ENCODE measurements at places on chromosomes 12 and 14.

DNA sequence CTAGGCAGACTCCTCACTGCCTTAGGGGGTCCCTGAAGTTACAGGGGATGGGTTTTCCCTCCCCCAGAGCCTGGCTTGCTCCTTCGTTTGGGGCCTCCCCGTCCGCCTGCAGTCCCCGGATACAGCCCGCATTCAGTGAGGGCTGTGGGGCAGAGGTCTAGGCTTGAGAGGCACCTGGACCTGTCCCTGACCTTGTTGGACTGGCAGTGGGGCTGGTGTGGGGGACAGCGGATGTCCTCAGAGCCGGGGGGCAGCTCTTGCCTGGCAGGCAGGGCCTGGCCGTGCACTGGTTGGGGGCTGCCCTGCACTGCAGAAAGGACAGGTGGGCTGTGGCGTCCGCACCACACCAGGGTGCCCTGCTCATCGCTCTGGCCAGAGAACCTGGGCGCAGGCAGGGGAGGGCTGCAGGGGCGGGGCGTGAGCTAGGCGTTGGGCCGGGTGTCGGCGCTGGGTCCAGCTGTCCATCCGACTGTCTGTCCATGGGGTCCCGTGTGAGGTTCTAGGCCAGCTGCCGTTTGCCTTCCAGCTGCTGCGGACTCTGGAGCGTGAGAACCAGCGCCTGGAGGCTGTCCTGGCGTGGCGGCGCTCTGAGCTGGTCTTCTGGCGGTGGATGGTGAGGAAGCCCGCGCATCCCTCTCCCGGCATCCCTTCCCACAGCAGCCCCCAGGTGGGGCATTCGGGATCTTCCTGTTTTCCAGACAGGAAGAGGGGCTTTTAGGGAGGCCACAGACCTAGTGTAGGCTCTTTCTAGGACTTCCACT, 6.0 kb downstream of the TEDC1 start:
- no peak for DNase-seq

GRCh38 chr12:77401064-77401769, 335.8 kb upstream of the E2F7 start:
- no peak for DNase-seq

DNA sequence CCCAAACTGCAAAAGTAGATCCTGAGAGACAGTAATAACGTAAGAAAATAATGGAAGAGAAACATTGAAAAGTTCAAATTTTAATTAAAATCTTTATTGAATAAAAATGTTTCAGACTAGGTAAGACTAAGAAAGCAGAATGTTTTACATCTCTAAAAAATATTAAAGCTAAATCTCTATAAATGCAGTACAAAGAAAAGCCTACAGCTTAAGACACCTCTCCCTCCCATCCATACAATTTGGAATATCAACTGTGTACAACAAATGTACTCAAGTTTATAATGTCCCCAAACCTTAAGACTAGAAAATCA, 8.5 kb upstream of the CERS5 start:
- DNase-seq, result no peak

- peak; percentile 84 for DNase-seq
Observed at GRCh38 chr12:101828463-101829196, 2.1 kb downstream of the GNPTAB start.

DNA sequence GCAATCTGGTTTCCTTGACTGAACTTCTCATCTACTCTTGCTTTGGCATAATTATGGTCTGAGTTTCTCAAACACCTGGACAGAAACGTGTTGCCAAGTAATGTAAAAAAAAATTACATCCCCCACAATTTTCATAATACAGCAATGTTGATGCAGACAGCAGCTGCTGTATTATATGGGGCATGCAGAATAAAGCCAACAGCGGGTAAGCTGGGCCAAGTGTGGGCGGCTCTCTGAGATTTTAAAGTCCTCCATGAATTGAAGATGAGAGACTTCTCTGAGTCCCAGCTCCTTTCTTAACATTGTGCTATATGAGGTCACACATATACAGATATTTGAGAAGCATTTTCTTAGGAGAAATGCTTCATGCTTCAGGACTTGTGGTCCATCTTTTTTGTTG, 881.2 kb downstream of the GALC start:
- DNase-seq, result no peak

DNA sequence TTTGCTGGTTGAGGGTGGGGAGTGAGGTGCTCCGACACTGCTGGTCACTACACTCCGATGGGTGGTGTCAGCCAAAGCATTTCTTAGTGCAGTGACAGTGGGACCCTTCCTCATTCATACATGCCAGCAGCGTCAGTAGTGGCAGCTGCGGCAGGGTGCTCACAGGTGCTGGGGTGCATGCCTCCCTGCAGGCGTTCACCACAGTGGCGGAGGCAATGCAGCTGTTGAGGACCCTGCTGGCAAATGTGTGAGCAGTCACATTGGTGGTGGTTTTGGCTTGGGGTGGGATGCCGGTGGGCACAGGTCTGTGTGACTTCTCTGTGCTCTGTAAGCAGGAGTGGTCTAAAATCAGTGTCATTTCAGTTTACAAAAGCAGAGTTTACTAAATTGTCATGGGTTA, 464.6 kb downstream of the FUT8 start:
- DNase-seq, result no peak

GRCh38 chr14:100443603-100444002, 120.5 kb downstream of the SLC25A47 start:
- DNase-seq, result no peak

DNA sequence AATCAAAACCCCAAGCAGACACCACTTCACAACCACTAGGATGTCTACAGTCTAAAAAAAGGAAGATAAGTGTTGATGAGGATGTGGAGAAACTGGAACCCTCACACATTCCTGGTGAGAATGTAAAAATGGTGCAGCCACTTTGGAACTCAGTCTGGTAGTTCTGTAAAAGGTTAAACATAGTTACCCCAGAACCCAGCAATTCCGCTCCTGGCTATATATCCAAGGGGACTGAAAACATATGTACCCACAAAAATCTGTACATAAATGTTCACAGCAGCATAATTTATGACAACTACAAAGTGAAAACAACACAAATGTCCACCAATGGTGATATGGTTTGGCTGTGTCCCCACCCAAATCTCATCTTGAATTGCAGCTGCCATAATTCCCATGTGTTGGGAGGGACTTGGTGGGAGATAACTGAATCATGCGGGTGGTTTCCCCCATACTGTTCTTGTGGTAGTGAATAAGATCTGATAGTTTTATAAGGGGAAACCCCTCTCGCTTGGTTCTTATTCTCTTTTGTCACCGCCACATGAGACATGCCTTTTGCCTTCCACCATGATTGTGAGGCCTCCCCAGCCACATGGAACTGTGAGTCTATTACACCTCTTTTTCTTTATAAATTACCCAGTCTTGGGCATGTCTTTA, 46.8 kb downstream of the PRKAB1 start:
- no peak for DNase-seq

DNA sequence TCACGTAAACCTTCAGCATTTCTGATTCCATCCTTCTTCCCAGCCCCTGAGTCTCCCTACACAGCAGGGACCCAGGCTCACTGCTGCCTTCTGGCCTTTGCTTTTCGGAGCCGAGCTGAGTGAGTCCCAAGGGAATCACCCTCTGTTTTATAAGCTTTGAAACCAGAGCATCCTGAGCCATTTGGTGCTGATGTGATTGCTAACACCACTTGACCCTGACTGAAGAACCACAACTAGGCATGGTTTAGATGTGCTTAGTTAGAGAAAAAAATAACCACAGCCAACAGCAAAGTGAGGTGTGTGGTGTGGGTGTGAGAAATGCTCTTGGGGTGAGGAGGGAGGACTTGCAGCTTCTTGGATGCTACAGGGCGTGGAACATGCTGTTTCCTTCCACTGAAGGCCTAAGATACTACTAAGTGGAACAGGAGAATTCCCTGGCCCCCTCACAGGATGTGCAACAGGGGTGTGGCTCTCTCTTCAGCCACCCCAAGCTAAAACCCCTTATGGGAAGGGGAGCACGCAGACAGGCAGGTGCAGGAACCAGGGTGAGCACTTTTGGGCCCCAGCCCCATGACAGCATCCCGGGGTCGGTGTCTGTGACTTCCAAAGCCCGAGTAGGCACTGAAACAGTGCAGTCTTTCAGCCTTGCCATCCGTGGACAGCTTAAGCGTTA, at the start of gene TC2N:
TC2N (minus strand) TSS at position 221 of the 673 bp plus-strand sequence. CDS start 53,767 bp downstream, outside the sequence.
- DNase-seq, result no peak

- peak; percentile 59 for DNase-seq
Observed at GRCh38 chr14:76924371-76925096, 98.3 kb downstream of the LRRC74A start.

GRCh38 chr14:89384023-89384422, 33.0 kb downstream of the FOXN3 start:
- no peak for DNase-seq

DNA sequence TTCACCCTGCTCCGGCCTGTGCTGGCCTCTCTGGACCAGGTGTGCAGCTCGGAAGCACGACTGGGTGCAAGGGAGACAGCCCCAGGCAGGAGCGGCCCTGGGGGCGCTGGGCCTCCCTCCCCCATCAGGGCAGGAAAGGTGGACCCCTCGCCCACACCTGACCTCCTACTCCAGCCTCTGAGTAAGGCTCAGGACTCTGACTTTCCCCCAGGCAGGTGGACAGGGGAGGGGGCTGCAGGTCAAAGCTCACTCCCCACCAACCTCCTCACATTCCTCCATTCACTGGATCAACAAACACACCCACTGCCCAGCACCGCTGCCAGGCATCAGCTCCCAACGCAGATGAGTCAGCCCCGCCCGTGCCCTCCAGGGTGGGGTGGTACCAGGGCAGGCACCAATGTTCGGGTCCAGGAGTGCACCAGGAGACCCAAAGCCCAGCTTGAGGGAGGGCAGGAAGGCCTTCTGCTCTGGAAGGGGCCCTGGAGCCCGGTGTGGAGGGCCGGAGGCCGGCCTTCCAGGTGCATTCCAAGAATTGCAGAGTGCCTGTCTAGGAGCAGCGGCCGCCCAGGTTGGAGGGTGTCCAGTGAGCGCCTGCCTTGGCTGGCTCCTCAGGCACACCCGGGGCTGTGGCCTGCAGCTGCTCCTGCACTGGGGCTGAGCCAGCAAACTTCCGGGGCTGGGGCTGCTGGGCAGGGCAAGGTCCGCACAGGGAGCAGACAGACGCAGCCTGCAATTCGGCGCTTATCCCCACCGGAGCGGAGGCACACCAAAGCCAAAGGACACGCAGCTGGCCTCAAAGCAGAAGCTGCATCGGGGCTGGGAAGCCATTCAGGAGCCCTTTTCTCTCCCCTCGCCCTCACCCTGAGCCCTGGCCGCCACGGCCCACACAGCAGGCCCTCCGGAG, 1.6 kb upstream of the INF2 start:
- DNase-seq, result peak; percentile 75

- DNase-seq, result no peak
Observed at GRCh38 chr12:88172844-88173407, 30.8 kb downstream of the TMTC3 start.

GRCh38 chr12:49889361-49890095, 14.2 kb downstream of the FAIM2 start:
- no peak for DNase-seq

- DNase-seq, result peak; percentile 80
Observed at GRCh38 chr12:121776190-121777098, 17.0 kb downstream of the RHOF start.

GRCh38 chr12:10331642-10332239, 24.1 kb downstream of the KLRD1 start:
- DNase-seq, result peak; percentile 41

GRCh38 chr14:75806352-75806832, 145.3 kb downstream of the TTLL5 start:
- no peak for DNase-seq

- DNase-seq, result no peak
Observed at GRCh38 chr14:56821177-56821576, 10.9 kb upstream of the OTX2 start.

GRCh38 chr12:131471946-131472732, 238.8 kb upstream of the SFSWAP start:
- DNase-seq, result no peak

DNA sequence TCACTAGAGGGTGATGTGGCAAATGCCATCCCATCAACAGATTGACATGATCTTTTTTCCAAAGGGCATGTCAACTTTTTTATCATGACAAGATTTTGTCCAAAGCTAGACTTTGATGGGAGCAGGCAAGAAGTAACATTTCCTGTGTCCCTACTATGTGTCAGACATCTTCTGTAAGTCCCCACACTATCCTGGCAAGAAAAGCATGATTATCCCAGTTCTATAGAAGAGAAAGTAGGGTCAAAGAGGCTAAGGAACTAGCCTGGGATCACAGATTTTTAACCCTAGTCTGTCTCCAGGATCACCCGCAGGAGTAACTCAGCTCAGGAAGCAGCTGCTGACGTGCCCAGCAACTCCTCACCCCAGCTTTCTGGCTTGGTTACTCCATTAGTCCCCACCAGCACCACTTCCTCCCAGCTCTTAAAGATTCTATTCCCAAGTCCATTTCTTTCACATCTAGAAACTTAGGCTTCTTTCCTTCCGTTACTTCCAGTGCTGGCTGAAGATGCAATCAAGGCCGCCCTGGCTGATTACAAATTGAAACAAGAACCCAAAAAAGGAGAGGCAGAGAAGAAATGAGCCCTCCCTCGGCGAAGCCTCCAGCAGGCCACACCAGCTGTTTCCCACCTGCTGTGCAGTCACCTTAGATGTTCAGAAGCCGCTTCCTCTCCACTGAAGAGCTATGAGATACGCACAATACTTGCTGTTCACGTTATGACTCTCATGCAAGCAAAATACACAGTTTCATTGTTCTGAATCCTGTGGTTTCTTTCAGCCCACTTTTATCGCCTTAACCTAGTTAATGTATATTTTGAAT, 6.2 kb downstream of the ISCU start:
- DNase-seq, result peak; percentile 74

- no peak for DNase-seq
Observed at GRCh38 chr12:106248846-106249371, 1.1 kb upstream of the CKAP4 start.

DNA sequence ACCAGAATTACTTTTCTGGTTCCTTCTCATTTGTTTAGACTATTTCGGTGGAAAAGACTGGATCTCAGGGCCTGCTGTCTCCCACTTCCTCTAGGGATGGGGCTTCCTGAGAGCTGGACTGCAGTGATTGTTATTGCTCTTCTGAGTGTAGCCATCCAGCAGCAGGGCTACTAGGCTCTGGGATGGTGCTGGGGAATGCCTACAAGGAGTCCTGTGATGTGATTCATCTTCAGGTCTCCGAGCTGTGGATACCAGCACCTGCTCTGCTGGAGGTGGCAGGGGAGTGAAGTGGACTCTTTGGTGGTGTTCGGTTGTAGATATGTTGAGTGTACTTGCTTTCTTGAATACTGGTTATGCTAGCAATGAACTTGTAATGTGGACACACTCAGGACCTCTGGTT, 42.7 kb downstream of the AEBP2 start:
- no peak for DNase-seq

GRCh38 chr12:131980263-131980662, 30.5 kb downstream of the EP400 start:
- DNase-seq, result no peak

GRCh38 chr14:54570631-54571415, 3.9 kb downstream of the SAMD4A start:
- DNase-seq, result no peak

DNA sequence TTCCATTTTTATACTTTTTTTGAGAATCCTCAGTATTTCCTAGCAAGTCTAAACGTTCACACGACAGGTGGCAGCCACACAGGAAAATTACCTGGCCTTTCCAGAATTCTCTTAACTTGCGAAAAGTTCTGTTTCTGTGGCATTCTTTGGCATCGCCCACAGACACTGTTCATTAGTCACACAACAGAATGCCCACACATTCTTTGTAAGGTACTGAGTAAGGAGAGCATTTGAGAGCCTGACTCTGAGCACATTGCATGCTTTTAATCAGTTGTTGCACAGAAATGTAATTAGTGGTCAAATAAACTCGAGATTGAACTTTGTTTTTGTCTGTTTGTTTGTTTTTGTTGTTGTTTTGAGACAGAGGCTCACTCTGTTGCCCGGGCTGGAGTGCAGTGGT, 52.4 kb downstream of the LMNTD1 start:
- DNase-seq, result no peak

Measured in RPMI8226 (cell line).